ENCODE measurements at places on chromosomes 4 and X.

- DNase-seq = no peak
Observed at GRCh38 chr4:184028561-184029374, 123.7 kb downstream of the STOX2 start.

DNA sequence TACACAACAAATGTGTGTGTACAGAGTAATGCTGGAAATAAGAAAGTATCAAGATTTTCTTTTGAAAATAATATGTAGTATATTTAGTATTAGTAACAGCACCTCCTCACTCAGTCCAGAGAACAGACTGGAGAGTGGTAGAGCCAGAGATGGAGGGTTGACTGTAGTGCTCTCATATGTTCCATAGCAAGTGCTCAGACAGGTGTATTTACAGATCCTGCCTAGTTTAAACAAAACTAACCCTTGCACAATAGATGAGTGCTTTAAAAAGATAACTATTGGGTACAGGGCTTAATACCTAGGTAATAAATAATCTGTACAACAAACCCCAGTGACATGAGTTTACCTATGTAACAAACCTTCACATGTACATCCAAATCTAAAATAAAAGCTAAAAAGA is 381.0 kb upstream of the EMCN start:
- DNase-seq = no peak

DNA sequence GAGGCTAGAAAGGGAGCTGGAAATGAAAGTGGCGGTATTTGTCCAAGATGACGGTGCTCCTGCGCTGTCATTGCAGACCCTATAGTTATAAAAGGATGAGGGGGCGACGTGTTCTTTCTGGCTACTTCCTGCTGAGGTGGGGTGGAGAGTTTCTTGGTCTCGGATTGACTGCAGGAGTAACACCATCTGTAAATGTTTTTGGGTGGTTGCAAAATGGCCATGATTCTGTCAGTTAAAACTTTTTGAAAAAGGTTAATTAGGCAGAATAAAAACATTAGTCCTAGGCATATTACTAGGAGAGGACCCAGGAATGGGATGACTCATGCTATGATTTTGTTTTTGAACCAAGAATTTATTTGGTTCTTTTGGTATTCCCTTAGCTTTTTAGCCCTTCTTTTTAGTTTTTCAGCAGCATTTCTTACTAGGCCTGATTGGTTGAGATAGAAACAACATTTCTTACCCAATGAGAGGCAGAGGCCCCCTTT is 53.1 kb downstream of the USP11 start:
- DNase-seq = no peak

DNA sequence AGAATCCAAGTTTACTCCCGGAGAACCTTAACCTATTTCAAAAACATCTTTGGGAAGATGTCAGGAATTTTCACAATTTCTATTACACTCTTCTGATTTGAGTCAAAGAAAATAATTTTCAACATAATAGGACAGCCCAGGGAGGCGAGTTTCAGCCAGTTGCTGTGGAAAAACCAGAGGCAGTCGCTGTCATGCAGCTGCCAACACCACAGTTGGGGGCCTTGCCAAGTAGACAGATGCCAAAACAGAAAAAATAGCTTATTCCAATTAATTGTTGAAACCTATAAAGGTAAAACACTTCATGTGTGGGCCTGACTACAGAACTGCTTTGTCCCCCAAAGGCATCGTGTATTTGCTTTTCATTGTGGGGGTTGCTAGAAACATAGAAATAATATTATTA is 225.8 kb downstream of the DMD start:
- no peak for DNase-seq

DNA sequence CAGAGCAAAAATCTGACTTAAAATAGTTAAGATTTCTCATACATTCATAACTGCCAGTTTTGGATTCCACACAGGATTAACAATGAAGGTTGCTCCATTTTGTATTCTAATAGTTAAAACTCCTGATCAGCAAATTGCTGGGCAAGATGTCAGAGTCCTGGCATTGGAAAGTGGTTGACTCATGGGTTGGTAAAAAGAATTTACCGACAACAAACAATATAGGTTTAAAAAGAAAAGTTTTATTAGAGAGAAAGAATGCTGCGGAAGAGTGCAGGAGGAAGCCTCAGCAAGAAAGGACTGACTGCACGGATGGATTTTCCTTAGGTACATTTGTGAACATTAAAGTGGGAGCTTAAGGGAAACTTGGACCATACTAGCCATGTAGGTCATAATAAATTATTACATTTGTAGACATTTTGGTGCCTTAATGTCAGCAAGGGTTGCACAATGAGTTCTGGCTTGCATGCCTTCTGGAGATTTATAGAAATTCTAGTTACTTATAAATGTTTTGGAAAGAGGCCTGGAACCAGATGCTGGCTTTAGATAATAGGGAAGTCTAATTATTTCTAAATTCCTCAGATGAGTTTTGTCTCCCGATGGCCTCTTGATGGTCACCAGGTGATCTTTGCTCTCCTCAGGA is 25.4 kb upstream of the IL2 start:
- no peak for DNase-seq

GRCh38 chrX:10111364-10112148 is 45.2 kb upstream of the CLCN4 start:
- no peak for DNase-seq

- DNase-seq = no peak
Observed at GRCh38 chrX:28058901-28059300, 77.7 kb upstream of the DCAF8L1 start.

GRCh38 chr4:133597251-133597650 is 448.2 kb downstream of the PCDH10 start:
- no peak for DNase-seq

DNA sequence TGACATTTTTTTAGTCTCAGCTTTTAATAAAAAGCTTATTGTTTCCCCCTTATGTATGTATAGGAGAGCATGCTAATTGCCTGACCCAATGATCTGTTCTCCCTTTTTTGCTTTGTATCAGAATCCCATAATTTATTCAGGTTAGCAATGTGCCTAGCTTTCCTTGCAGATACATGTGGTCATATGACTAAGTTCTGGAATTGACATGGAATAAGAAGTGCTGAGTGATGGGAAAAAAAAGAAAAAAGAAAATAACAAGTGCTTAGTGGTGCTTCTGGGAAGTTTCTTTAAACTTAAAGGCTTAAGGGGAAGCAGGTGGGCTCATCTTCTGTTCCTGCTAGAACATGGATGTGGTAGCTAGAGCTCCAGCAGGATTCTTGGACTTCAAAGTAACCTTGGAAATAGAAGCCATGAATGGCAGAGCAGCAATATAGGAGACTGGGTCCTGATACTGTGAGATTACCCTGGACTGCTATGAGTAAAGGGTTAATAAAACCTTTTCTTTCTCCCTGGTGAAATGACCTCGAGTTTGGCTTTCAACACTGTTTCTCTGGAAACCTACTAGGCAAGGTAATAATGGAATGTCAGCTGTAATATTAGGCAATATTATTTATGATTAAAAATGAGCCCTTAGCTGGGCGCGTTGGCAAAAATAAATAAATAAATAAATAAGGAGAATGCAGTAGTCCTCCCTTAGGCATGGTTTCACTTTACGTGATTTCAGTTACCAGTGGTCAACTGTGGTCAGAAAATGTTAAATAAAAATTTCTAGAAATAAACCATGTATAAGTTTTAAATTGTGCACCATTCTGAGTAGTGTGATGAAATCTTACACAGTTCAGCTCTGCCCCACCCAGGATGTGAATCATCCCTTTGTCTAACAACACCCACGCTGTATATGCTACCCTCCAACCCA is 16.7 kb upstream of the RBM41 start:
- no peak for DNase-seq

DNA sequence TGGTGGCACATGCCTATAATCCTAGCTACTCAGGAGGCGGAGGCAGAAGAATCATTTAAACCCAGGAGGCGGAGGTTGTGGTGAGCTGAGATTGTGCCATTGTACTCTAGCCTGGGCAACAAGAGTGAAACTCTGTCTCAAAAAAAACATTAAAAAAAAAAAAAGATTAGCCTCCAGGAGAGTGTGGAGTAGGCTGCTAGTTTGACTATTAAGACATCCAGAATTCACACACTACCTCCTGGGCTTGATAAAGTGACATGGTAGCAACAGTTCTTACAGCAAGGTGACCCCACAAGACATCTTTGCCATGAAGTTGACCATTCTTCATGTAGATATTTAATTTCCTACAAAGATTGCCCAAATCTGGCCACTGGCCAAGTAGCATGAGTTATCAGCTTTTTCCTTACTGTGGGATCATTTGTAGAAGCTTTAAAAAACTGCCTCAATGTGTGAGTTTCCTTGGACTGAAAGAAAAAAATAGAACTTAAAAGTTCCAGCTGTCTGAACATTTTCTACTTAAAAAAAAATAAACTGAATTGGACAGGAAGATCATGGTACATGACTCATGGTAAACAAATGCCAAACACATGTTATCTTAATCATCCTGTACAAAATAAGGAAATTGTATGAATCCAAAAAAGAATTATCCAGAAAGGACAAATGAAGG is 35.3 kb upstream of the SPRY1 start:
- DNase-seq = no peak

Measured in breast epithelium (tissue), 4 donors.